Stimulated activated CD4-positive, alpha-beta T cell treated with anti-CD3 and anti-CD28 coated beads, Interleukin-4, amount 100 ng/mL, for 24 hours (primary cell): ENCODE measurements at places on chromosomes 7 and 10.

DNA sequence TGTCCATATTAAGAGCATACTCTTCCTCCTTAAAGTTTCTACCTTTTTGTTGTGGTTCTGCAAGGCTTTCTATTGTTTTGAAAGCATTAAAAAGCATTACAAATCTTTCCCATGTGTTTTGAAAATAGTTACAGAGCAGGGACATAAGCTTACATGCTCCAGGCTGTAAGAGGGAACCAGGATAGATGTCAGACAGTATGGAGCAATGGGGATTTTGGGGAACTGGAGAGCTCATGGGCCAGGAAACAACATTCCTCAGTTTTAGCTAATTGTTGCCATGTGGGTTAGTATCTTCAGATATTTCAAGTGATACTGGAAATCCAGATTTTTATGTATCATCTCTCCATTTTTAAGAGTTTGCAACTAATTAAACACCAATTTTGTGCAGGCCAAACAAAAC, 3.5 kb downstream of the MDFIC start:
- DNase-seq = no peak

DNA sequence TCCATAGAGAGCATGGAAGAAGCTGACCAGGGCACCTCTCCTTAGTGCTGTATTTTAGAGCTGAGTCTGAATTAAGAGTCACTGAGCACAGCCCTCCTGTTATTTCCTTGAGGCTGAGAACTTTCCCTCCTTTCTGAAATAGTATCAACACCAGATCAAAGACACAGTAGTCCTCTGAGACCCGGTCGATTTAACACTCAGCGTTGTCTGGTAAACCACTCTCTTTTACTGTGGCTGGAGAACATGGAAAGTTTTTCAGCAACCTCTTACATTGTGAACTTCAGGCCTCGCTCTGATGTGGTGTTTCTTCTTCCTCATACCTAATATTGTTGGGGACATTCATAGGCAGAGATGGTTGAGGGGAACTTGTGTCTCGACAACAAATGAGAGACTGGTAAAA, 202.0 kb upstream of the MTPN start:
- DNase-seq = no peak

DNA sequence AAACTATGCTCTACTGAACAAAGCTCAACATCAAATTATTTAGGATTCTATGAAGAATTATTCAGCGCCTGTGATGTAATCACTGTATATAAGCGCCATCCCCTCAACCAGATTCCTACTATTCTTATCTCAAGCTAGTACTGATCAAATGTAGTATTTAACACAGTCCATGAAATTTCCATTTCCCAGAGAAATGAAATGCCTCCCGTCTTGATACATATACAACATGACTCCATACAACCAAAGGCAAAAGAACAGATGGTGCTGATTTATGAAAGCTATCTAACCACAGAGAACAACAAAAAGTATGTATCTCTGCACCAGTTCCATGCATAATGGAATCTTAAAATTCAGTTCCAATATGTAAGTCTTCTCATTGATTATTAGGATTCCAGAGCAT, 406.1 kb downstream of the PARD3 start:
- DNase-seq = no peak

GRCh38 chr7:3243256-3243655, 57.8 kb upstream of the SDK1 start:
- DNase-seq = no peak

DNA sequence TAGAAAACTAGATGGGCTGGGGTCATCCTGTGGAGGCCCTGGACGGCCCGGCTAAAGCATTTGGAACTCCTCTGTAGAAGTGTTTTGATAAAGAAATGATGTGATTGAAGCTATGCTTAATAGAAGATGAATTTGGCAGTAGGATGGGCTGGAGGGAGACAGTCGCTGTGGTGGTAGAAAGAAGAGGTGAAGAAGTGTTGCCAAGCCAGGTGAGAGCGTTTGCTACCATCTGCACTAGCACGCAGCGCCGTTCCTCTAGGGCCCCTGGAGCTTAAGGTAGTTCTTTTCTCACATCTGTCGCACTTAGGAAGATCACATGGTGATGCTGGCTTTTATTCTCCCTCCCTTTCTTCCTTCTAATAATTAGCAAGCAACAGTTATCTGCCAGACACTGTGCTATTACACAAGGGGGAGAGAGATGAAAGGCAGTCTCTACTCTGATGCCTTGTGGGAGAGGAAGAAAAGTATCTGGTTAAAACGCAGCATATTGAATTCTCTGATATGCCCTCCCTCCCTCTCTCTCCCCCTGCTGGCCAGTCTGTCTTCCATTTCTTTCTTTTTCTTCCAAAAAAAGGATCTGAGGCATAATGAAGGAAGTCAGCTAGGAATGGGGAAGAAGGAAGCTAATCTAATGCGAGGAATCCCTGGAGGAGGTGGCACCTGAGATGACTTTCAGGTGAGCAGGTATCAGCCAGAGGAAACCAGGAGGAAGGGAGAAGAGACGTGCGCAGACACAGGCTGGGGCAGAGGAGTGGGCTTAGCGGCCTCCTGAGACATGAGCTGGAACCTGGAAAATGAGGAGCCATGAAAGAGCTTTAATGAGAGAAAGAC, 162.3 kb upstream of the KLF14 start:
- no peak for DNase-seq

DNA sequence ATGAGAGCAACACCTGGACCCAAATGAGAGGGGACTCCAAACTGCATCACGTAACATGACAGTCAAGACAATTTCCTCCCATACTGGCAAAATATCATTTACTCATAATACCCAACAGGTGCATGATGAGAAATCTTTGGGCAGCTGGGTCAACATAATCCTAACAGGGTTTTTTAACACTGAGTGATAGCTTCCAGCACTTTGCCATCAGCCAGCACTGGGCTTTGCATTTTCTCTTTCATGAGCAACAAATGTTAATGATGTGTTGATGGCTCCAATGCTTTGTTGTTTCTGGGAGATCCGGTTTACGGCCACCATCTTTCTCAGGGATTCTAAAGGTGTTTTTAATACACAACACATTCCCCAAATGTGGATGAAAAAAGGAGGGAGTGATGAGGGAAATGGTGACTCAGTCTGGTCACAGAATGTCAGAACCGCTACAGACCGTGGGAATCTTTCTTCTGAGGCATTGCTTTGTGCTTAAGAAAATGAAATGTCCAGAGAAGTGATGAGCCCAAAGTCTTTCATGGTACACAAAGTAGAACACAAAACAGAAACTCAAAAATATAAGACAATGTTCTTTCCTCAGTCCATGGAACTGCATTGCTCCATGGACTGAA, 705.7 kb upstream of the IGFBP3 start:
- DNase-seq = no peak

DNA sequence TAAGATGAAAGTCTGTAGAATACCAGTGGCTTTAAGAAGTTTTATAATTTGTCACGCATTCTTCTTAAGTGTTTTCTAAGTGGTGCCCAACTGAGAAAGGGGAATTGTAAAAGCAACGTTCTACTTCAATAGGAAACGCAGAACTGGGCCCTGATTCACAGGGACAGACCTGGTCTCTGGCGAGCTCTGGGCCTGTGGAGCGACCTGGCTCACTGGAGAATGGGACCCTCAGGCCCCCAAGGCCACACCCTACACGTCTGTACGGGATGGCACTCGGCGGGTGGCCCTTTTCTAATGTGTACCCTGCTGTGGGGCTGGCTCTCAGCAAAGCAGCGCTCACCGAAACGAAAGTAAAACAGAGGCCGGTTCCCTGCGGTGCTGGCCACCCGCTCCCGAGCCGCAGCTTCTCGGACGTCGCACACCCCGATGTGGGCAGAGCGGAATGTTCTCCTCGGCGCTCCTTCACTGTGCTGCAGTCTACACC, 205.0 kb downstream of the DIP2C start:
- DNase-seq = peak; percentile 10
